ENCODE measurements at places on chromosomes 13 and 19.
A peak's percentile ranks its signal among the peaks of the same experiment; 100 is the strongest.

DNA sequence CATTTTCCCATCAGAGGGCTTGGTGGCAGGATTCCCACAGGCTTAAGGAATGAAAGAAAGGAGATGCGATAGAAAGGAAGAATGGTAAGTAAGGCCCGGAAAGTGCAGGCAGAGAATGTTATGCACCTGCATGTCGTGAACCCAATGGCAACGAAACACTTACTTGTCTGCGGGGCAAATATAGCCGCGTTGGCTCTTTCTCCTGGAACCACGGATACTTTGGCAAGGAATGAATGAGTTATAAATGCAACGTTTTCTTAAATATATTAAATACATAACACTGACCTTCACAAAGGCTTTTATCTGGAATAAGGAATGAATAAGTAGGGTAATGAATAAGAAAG is 192.1 kb downstream of the KATNAL1 start:
- no peak for DNase-seq

DNA sequence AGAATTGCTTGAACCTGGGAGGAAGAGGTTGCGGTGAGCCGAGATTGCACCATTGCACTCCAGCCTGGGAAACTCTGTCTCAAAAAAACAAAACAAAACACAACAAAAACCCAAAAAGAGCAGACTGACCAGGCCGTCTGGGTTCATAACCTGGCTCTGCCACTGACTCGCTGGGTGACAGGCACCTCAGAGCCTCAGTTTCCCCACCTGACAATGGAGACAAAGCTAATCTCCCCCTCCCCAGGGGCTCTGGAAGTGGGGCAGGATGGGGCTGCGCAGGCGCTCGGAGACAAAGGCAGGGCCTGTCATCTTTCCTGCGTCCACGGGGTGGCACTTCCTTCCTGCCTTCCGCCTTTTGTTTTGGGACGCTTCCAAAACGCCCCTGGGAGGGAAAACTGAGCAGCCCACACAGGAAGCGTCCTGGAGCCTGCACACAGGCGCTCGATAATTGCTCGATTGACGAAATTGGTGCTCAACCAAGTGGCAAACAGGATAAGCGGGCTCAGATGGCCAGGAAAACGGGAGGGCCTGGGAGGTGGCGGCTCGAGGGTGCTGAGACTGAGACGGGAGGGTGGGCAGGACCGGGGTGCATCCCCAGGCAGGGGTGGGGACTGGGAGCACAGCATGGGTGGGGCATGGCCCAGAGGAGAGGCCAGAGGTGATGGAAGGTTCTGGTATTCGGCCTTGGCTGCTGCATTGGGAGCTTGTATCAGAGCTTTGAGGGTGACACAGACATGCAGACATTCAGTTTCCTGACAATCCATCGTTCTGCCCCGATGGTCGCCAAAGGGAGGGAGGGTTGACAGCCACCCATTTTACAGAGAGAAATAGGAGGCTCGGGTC is 17.8 kb downstream of the SPC24 start:
- peak; percentile 94 for DNase-seq

DNA sequence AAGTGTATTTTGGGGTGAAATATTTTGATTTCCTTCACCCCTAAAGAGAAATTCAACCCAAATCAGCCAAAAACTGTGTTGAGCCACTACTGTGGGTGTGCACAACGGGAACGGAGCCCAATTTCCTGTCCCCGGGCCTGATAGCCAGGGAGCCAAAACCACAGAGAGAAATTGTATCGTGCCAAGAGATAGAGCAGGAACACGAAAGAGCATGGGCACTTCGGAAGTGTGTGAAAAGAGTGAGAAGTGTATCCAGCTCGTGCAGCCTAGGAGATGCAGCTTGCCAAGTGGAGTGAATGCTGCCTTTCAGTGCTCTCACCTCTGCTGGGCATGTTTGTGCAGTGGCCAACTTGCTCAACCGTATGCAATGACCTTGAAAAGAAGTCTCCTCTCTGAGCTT is 19.4 kb upstream of the PLEKHF1 start:
- no peak for DNase-seq

DNA sequence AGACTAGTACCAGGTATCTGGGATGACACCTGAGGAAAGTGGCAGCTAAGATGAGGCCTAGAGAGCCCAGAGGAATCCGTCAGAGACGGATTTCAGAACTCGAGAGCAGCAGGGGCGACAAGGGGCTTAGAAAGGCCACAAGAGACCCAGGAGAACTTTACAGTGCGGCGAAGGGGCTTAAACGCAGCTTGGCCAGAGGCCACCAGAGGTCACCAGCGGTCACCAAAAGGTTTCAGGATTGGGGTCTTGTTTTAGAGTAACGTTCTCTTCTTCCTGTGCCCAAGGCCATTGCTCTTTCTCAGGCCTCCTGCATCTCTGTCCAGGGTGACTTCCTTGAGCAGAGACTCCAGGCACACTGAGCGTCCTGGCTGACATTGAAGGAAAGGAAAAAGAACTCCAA is 2.2 kb downstream of the ZSCAN22 start:
- no peak for DNase-seq

DNA sequence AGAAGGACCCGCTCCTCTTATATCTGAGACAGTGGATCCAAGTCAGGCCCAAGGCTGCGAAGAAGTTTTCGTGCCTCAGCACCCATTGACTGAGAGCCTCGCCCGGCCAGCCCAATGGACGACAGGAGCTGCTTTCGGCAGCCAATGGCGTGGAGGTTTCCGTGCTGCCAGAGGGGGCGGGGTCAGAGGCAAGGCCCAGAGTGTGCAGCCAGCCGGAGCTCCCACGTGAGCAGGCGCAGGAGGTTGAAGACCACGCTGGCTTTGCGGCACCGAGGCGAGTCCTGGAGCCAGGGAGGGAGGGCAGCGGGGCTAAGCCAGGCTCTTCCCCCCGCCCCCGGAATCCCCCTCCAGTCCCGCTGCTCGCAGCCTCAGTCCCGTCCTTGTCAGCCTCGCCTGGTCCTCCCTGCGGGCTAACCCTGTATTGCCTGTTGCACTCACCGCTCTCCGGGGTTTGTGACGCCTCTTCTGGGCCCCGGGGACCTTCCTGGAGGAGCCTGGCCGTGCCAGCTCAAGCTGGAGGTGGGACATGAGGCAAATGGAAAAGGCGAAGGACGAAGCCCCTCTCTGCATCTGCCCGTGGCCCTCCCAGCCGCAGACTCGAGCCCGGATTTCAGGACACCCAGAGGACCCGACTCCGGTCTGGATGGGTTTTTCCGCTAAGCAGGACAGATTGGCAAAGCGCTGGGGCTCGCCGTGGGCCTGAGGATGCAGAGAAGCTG is 1.5 kb downstream of the IFNL4 start:
- no peak for DNase-seq

DNA sequence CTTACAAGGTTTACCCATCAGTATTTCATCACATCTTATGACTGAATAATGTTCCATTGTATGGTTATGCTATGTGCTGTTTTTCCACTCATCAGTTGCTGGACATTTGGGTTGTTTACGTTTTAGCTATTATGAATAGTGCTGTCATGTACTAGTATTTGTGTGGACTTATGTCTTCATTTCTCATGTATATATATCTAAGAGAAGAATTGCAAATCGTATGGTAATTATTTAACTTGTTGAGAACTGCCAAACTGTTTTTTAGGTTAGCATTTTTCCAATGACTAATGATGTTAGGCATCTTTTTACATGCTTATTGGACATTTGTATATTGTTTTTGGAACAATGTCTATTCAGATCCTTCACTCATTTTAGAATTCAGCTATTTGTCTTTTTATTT is 368.3 kb downstream of the LMO7 start:
- no peak for DNase-seq

- no peak for DNase-seq
Observed at GRCh38 chr13:37074703-37075102, 15.2 kb upstream of the SUPT20H start.

GRCh38 chr13:113800576-113800926 is 41.5 kb downstream of the TMEM255B start:
- DNase-seq: no peak

- DNase-seq: no peak
Observed at GRCh38 chr13:110797230-110797877, 83.9 kb downstream of the ING1 start.

- no peak for DNase-seq
Observed at GRCh38 chr19:27676877-27677276, 1536.1 kb downstream of the UQCRFS1 start.

DNA sequence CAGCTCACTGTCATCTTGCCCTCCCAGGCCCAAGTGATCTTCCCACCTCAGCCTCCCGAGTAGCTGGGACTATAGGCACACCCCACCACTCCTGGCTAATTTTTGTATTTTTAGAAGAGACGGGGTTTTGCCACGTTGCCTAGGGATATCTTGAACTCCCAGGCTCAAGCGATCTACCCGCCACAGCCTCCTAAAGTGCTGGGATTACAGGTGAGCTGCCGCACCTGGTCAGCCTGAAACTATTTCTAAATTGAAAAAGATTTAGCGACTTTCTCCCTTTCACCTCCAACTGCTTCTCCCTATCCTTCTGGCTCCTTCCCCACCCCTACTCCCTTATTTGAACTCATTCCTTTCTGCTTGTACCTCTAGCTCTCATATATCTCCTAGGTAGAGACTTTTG is 19.8 kb upstream of the NAA16 start:
- DNase-seq: no peak

DNA sequence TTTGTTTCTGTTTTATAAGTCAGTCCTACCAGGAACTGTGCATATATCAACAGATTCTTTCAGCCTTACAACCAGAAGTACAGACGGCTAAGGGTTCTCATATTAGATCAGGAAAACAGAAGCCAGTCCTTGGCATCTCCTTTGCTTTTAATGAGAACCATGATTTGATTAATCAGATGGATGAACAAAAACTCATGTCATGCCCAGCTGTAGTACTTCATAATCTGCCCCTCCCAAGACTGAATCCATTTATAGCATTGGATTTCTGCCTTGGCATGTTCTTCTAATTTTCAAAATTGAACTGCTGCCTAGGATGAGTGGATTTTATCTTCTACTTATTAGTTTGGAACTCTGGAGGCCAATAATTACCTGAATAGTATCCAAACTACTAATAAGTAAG is 617.2 kb downstream of the SLITRK5 start:
- DNase-seq: peak; percentile 14
